ENCODE measurements at places on chromosomes 16 and 17. TPM values are rescaled to one million over a fixed set of nuclear protein-coding genes. Genes with fewer than 3 reads are reported as not detected.

The SPSB3 gene
- polyA plus RNA-seq = 58.0 TPM

The PPP1R1B gene
- 18.3 TPM for polyA plus RNA-seq

DNA sequence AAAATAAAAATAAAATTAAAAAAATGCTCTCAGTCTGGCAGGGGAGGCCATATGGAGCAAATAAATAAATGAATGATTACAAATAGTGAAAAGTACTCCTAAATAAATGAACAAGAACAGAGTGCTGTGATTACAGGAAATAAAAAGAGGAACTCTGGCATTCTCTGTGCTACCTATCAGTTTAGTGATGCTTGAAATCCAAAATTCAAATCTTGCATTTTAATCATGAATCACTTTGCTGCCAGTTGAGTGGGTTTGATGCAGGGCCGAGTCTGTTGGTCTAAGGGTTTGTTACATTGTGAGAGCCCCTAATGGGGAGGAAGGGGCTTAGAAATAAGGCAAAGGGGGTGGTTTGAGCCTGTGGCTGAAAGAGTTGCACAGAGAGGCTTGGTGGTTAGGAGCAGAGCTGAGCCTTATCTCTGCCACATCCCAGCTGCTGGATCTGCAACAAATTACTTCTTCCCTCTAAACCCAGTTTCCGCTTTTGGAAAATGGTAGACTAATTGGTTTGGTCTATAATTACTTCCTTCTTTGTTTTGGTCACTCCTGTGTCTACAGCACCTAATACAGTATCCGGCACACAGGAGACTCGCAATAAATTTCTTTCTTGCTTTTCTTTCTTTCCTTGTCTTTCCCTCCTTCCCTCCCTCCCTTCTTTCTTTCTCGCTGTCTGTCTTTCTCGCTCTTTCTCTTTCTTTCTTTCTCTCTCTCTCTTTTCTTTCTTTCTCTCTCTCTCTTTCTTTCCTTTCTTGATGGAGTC is 6.3 kb upstream of the ABCC1 start:
- DNase-seq = no peak

- DNase-seq = no peak
These were observed 2.1 kb downstream of the IRX5 start for GRCh38 chr16:54932737-54933254.

DNA sequence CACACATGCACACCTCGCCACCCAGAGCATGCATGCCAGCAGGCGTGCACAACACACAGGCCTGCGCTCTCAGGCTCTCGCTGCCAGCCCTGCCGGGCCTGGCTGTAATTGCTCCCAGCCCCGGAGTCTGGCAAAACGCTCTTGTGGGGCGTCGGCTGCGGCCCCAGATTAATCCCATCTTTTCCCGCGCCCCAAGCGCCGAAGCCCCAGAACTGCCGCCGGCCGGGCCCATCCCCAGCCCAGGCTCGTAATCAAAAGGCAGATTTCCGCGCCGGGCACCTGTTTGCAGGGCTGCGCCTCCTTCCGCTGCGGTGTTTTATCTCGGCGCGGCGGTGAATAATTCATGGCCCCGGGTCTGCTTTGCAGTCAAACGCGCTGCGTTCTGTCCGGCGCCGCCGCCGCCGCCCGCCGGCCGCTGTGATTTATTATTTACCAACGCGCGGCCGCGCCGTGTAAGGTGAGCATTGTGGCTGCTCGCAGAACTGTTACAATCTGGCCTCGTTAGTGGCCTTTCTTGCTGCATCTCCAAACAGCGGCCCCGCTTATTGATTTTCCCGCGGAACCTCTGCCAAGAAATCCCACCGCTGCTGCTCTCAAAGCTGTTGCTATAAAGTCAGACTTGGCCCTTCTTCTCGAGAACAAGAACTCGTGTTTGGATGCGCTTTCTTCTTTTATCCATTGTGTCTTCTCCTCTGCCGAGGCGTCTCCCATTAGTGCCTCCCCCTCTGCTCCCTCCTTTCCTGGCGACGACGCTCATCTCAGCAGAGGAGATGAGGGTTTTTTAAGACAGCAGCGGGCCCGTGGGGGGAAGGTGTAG is 126.1 kb downstream of the IRX5 start:
- no peak for DNase-seq

DNA sequence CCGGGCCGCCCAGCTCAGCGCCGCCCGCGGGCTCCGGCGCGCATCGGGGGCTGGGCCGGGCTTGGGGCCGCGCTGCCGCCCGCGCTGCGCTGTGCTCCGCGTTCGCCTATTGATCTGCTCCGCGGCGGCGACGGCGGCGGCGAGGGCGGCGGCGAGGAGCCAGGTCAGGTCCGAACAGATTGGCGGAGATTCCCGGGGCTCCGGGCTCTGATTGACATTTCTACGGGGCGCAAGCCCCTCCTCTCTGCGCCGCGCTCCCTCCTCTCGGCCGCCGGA is 559 bp downstream of the IRX3 start:
- no peak for DNase-seq

- no peak for DNase-seq
These were observed 2.1 kb upstream of the HEXIM1 start for GRCh38 chr17:45146166-45146565.

DNA sequence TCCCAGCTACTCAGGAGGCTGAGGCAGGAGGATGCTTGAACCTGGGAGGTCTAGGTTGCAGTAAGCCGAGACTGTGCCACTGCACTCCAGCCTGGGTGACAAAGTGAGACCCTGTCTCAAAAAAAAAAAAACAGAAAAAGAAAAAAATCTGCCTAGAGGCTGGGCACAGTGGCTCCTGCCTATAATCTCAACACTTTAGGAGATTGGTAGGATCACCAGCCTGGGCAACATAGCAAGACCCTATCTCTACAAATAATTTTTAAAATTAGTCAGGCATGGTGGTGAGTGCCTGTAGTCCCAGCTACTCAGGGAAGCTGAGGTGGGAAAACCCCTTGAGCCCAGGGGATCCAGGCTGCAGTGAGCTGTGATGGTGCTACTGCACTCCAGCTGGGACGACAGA is 17.7 kb downstream of the CUEDC1 start:
- no peak for DNase-seq

All from right renal pelvis (tissue), 4 donors.